CD4-positive, alpha-beta memory T cell (primary cell): ENCODE measurements at places on chromosomes 6 and 20. TPM values are rescaled to one million over a fixed set of nuclear protein-coding genes. Genes with fewer than 3 reads are reported as not detected.

GRCh38 chr6:167153521-167153959 lies 4.2 kb downstream of the GPR31 start:
- H3K27me3 ChIP-seq = no peaks in the 10 kb centered on the region
- peaks cover 4% of the 10 kb centered on the region for H3K4me1 ChIP-seq
- no peak overlapping the region for H3K4me3 ChIP-seq
- no peak for DNase-seq
- H3K36me3 ChIP-seq = no peaks in the 10 kb centered on the region

The TGM3 gene
- not detected for total RNA-seq

The JARID2 gene
- total RNA-seq = 20.2 TPM

DNA sequence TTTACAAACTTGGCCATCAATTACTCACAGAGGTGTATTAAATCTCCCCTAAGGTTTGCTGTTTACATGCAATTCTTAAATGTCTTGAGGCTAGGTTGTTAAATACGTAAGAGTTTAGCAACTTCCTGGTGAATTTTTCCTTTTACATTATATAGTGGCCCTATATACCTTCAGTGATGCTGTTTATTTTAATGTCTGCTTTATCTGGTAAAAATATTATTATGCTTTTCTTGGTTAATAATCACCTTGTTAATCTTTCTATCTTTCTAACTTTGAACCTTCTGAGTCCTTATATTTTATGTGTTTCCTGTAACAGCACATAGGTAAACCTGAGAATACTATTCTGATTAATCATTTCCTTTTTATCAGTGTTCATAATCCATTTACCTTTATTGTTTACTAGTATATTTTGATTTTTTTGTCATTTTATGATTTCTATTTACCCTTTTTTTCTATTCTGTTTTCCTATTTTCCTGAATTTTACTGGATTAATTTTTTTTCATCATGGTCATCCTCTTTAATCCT lies 57.9 kb downstream of the TP53INP2 start:
- DNase-seq = no peak
- no peaks in the 10 kb centered on the region for H3K4me1 ChIP-seq
- no peak overlapping the region for H3K4me3 ChIP-seq

The OR2J3 gene
- not detected for total RNA-seq
